ENCODE measurements at places on chromosomes 2 and 18. TPM values are rescaled to one million over a fixed set of nuclear protein-coding genes. Genes with fewer than 3 reads are reported as not detected.

AGXT gene
- not detected for total RNA-seq

ALS2 gene
- total RNA-seq = 27.2 TPM

BBS5 gene
- total RNA-seq = 0.38 TPM

RBM45 gene
- total RNA-seq = 8.7 TPM

LINC00305 gene
- total RNA-seq = not detected

CYBRD1 gene
- total RNA-seq = 132 TPM

FBLN7 gene
- total RNA-seq = 0.70 TPM

RTP5 gene
- not detected for total RNA-seq

ADCYAP1 gene
- not detected for total RNA-seq

CHRNG gene
- total RNA-seq = not detected

CRYGC gene
- not detected for total RNA-seq

MMADHC gene
- total RNA-seq = 112 TPM

COLEC11 gene
- 2.4 TPM for total RNA-seq

ALK gene
- not detected for total RNA-seq

Data from PC-9 (cell line).